ENCODE measurements at places on chromosomes 1 and 21.

- no peak for DNase-seq
Measured at GRCh38 chr1:33610864-33611455, 138.5 kb downstream of the ZSCAN20 start.

- no peak for DNase-seq
Measured at GRCh38 chr1:115134850-115135480, 45.7 kb upstream of the TSPAN2 start.

DNA sequence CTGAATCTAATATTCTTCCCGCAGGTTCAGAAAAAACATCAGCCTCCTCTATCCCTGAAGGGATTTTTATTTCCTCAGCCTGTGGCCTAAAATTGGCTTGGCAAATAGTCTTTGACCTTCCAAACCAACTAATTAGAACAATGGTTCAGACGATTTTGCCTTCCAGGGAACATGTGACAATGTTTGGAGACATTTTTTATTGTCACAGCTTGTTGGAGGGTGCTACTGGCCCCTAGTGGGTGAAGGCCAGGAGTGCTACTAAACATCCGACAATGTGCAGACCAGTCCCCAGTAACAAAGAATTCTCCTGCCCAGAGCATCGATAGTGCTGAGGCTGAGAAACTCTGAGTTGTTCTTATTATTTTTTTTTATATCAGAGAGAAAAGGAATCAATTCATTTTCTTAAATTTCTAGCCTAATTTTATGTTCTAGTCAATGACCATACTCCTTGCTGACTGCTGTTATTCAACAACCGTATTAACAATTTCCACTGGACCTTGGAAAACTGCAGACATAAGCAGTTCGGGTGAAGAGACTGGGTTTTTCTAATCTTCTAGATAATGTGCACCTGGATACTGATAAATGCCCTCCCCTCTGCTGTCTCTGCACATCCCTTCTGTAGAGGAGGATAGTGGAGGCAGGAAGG, 280.7 kb downstream of the LMX1A start:
- peak; percentile 82 for DNase-seq

GRCh38 chr1:57353654-57354053, 70.2 kb downstream of the DAB1 start:
- no peak for DNase-seq

DNA sequence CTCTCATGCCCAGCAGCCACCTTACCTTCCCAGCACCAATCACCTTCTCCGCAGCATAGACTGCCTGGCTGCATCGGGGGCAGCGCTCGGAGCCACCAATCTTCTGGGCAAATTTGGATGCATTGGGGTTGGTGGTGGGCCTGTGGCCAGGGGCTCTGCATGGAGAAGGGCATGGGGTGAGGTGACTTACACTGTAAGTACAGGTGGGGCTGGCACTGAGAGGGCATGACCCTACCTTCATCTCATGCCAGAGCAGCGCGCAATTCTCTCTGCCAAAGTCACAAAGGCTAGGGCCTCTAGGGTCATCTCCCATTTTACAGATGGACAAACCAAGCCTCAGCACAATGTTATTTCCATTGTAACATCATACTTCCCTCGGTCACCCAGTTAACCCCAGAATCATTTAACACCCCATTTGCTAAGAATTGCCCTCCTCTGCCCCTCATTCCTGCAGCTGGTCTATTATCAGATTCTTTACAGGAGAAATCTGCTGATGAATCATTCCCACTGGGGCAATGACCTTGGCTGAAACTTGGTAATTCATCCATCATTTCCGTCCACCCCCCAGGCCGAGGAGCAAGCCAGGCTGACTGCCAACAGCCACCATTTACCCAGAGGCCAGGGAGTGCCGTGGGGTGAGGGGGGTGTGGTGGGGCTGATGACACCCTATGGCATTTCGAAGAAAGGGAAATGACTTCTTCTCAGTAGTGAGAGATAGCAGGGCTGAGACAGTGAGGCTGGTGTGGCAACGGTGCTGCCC, 17.9 kb downstream of the CSRP1 start:
- DNase-seq: no peak

DNA sequence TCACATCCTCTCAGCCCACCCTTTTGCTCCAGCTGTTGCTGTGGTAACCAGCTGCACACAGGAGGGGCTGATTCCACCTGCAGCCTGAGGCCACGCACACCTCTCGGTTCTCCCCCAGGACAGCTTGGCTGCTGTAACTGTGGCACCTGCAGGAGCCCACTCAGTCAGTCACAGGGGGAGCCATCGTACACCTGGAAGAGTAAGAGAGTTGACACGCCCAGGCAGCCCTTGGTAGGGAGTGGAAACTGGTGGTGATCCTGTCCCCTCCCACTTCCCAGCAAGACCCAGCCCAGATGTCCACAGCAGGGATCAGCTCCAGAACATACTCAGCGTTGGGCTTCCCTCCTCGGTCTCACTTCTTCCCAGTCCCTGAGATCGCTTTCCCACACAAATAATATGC, 32.2 kb upstream of the BACE2 start:
- peak; percentile 69 for DNase-seq

DNA sequence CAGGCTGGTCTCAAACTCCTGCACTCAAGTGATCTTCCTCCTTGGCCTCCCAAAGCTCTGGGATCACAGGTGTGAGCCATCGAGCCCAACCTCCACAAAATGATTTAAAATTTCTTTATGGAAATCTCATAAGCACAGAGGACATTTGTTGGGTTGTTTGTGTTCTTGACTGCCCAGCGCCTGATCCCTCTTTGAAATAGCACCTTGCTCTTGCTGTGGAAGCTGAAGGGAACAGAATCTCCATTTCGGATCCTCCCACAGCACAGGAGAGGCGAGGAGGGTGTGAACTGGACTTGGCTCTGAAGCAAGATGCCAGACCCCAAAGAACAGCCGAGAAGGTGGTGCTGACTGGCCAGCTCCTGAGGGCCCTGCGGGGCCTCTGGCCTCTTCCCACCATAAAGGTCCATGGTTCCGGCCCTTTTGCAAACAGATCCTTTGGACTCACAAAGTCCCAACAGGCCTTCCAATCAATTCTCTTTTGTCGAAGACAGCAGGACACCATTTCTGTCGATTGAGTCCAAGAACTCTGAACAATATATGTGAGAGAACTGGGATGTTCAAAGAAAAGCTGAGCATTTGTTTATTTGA, 45.6 kb upstream of the COA6 start:
- DNase-seq: no peak

- peak; percentile 15 for DNase-seq
Measured at GRCh38 chr1:163395790-163396189, 74.0 kb downstream of the NUF2 start.

- DNase-seq: peak; percentile 57
Measured at GRCh38 chr1:32539584-32540571, 651 bp downstream of the ZBTB8A start.

- peak; percentile 41 for DNase-seq
Measured at GRCh38 chr21:45639206-45640000, 4.1 kb upstream of the PCBP3 start.

GRCh38 chr1:94989398-94989797, 62.5 kb upstream of the CNN3 start:
- DNase-seq: no peak

DNA sequence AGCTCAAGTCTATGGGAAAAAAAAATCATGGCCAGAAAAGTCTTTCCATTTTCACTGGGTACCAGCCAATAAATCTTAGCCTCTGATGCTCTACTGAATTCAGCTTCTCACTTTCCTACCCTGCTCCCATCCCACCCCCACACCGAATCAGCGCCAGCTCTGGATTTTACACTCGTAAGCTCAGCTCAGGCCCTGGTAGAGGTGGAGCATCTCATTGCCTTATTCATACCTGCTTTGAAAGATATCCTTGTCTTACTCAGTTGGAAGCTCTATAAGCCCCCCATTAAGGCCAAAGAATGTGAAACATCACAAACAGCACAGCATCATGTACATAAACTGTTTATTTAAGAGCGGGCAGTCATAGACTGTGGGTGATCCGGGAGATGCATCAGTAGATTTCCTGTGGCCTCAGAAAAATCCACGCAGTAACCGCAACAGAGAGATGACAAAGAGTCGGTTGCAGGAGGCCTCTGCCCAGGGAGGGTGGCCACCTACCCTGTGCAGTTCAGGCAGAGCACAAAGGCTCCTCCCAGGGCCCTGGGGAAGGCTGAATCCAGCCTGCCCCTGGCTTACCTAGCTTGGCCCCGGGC, 36.4 kb upstream of the ETS2 start:
- no peak for DNase-seq

DNA sequence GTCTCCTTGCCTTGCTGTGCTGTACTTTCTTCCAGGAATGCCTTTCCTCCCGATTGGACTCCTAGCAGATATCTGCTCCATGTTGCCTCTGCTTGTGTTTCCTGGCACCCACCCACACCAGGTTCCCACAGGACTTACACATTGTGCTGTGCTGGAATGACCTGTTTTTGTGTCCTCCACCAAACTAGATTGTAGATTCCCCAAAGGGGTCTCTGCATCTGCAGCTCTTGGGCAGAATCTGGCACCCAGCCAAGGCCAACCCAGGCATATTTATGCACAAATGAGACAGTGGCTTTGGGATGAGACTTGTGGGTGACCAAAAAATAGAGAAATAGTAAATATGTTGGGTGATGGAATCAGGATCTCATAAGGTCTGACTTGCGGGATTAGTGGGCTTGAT, 278.2 kb downstream of the RRAGC start:
- DNase-seq: no peak

GRCh38 chr1:78839704-78840277, 166.7 kb downstream of the ADGRL4 start:
- peak; percentile 14 for DNase-seq

- peak; percentile 28 for DNase-seq
Measured at GRCh38 chr1:150072959-150073358, 5.4 kb downstream of the VPS45 start.

DNA sequence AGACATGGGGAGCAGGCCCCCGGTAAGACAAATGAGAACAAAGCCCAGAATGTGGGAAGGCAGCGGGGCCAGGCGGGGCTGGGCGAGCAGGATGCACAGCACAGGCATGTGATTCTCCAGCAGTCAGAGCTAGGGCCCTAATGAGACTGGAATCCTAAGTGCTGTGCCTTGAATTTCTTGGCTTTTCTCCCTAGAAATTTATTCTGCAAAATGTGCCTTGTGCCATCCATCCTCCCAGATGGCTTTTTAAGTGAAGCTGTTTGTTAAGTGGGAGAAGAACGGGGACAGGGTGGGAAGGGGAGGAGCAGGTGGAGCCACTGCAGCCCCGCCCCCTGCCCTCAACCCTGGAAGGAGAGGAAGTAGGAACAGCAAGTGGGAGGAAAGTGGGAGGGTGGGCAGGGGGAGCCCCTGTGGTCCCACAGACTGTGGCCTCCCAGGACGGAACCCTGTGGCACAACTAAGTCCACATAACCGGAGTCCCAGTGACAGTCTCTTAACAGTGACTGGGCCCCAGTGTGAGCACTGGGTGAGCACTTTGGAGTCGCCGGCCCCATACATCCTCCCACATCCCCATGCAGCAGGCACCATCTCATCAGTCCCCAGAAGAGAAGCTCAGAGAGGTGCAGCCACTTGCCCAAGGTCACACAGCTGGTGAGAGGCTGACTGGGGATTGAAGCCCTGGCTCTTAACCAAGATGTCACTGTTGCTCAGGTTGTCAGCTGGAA, 216.9 kb downstream of the MATN1 start:
- DNase-seq: no peak

DNA sequence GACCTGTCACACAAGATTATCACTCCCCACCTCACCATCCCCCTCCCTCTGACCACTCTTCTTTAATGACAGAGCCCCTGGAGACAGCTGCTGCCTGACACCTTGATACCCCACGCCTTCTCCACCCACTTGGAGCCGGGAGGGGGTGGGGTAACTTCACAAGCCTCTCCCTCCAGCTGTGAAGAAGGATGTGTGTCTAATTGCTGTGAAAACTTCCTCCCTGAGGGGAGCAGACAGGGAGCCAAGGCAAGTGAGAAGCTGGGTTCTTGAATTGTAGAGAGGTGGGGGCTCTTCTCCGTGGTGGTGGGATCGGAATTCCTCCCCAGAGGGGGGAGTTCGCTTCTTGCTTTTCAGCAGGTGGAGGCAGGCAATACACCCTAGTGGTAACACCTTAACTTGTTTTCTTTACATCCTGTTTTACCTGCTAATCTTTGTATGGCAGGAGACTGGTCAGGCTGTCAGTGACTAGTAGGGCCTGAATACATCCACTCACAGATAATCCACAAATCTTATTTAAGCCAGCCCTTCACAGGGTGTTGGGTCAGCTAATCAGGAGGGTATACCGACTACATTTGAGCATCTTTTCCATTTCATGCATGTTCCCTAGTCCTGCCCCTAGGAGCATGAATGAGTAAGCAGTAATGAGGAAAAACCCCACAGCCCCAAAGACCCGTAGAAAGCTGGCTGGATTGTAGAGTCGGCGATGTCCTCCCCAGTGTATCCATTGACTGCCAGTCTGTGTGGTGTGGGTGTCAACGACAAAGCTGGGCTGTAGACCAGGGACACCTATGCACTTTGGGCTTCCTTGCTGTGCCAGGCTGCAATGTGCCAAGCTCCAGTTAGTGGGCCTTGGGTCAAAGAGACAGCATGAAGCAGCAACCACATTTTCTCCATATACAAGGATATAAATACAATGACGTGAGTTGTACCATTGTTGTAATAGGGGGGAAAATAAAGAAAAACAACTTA, 57.3 kb downstream of the NFASC start:
- peak; percentile 90 for DNase-seq

- peak; percentile 60 for DNase-seq
Measured at GRCh38 chr1:64743954-64744491, 852 bp upstream of the RAVER2 start.

- peak; percentile 27 for DNase-seq
Measured at GRCh38 chr1:245285168-245285567, 130.4 kb downstream of the KIF26B start.

- no peak for DNase-seq
Measured at GRCh38 chr1:77832901-77833300, 53.5 kb downstream of the MIGA1 start.

DNA sequence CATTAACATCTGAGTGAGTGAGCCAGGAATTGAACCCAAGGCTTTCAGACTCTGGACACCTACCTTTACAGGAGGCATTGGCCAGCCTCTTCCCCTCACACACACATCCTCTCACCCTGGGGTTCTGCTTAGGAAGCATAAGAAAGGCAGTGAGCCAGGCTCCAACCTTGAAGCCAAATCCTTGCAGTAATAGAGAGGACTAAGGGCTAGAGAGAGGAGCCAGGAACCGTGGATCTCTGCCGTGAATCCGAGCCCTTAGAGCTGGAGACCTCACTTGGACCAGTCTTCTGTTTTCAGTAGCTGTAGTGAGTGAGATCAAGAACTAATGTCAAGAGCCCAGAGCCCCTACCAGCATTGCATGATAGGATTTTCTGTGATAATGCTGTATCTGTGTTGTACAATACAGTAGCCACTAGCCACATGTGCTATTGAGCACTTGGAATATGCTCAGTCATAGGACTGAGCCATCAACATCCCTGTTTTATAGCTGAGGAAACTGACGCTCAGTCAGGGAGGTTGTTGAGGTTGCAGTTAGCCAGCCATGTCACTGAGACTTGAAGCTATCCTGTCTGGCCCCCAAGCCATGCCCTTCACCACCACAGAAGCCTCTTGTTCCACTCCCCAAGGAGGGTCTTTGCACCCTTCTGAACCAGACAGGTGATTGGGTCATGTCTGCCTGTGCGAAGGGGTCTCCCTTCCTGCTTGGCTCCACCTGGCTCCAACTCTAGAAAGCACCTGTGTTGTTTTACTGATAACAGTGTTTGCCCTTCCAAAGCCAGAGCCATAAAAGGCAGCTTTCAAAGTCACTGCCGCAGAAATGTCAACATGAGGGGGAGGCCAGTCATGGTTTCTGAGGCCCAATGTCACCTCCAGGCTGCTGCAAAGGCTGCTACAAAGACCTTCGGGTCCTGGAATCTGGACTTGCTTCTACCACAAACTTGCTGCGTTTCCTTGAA, 101.1 kb upstream of the JUN start:
- peak; percentile 56 for DNase-seq

GRCh38 chr1:20480951-20481617, 4.9 kb downstream of the CAMK2N1 start:
- DNase-seq: peak; percentile 90

Measured in NCI-H69 (cell line).